ENCODE measurements at places on chromosomes 5 and 9.

DNA sequence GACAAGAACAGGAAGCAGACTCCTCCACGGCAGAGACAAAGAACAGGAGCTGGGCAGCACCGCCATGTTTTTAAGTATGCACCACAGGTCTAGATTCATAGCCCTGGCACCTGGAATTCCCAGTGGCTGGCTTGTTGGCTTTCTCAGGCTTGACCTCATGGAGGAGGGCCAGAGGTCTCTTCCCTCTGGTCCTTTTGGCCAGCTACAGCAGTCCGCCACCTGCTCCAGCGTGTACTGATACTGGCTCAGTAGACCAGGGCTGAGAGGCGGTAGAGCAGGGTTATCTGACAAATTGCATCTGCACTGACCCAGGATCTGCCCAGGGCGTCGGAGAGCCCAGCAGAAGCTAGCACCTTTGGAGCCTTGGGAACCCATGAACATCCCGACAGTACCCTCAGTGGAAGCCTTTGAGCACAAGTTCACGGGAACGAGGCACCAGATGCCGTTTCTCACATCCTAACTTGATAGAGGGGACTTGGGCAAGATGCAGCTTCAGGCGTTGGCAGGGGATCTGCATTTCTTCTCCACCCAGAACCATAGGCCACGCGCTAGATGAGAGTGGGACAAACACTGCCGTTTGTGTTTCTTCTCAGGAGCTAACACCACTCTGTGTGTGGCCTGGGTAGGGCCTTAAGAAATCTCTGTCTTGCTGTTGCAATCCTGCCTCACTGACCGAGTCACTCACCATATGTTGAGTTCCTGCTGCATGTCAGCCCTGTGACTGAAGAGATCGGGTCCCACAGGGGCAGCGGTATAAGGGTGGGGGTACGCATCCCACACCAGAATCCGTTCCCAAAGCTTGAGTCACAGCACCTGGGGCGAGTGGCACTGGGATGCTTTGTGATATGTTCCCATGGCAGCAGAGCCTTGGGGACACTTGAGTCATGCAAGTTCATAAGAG lies 90.3 kb upstream of the OTULINL start:
- DNase-seq, result no peak

- no peak for DNase-seq
Observed at GRCh38 chr5:137205231-137206027, 293.7 kb downstream of the SPOCK1 start.

GRCh38 chr5:107251151-107251550 lies 419.6 kb downstream of the EFNA5 start:
- DNase-seq, result no peak

DNA sequence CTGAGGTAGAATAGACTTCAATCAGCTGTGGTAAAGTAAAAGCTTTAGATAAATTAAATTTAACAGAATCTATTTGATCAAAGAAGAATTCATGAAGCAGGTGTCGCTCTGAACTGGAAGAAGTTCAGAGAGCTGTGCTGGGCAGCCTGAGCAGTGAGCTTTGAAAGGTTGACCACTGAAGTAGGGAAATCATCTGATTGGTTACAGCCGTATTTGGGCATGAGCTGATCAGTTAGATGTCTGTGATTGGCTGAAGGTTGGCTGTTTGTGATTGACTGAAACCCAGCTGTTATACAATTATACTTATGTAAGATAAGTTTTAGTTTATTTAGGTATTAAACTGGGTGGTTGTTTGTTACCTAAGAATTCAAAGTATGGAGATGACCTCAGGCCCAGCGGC lies 1174.6 kb downstream of the CDH9 start:
- DNase-seq, result no peak

DNA sequence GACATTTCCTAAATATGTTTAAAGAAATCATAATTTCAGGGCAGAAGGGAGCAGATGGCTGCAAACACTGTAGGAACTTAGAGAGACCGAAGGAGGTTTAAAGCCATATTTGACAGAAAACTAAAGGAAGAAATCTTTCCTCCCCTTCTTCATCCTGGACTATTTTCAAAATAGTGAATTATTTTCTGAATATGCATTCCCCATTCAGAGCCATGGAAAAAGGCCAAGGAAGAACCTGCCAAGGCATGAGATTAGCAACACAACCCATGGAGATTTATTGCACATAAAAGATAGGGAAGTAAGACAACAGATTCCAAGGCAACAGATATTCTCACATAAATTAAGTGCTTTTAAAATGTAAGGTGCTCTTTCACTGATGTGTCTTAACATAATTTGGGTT lies 233.3 kb upstream of the ADAMTS16 start:
- no peak for DNase-seq

DNA sequence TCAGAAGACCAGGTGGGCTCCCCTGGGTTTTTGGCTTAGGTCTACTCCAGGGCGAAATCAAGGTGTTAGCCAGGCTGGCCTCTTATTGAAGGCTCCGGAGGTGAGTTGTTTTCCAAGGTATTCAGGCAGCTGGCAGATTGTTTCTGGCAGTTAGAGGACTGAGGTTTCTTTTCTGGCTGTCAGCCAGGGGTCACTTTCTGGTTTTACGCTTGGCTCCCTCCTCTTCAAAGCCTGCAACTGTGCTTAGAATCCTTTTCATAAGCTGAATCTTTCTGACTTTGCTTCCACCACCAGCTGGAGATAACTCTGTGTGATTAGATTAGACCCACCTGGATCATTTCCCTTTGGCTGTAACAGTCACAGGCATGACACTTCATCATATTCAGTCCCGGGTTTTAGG lies 24.6 kb downstream of the RFK start:
- peak; percentile 51 for DNase-seq

Measured in HepG2 (cell line).